Esophagus squamous epithelium (tissue), 5 donors: ENCODE measurements at places on chromosomes 12 and 14.

GRCh38 chr12:85794531-85794930, 41.7 kb downstream of the RASSF9 start:
- DNase-seq = no peak

GRCh38 chr14:32545506-32546210, 216.6 kb downstream of the AKAP6 start:
- no peak for DNase-seq

- no peak for DNase-seq
Observed at GRCh38 chr12:76455582-76456345, 103.8 kb downstream of the OSBPL8 start.

- DNase-seq = no peak
Observed at GRCh38 chr12:118925407-118925806, 55.9 kb upstream of the SRRM4 start.

- DNase-seq = no peak
Observed at GRCh38 chr14:82309199-82309598, 775.5 kb upstream of the SEL1L start.

GRCh38 chr14:74941676-74942097, 13.7 kb downstream of the PGF start:
- no peak for DNase-seq
